Inflammatory macrophage treated with lipopolysaccharide for 4 hours (primary cell): ENCODE measurements at places on chromosomes 7 and 10.

DNA sequence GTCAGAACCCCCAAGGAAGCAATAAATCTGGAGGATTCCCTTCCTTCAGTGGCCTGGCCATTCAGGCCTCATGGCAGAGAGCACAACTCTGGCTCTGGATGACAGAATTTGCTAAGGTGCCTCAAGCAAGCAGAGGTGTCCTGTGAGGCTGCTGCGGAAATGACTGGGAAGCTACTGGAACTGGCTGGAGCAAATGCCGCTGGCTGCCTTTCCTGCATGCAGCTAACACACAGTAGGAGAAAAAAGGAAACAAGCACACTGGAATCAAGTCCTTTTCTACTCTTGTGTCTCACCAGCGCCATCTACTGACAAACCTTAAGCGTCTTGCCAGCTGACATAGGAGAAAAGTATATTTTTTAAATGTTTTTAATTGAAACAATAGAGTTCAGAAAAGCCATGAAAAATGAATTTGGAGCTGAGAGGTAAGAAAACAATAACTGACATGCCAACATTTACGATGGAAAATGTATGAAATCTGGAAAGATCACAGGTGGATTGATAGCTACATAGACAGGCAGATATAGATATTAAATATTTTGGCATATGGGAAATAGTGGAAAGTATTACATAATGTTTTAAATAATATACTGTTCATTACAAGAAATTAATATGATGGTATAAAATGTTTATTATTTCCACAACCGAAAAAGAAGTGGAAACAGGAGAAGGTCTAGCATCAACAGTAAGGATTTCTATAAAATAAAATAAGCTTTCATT is 951.6 kb downstream of the ANKRD7 start:
- DNase-seq: peak; percentile 69

- peak; percentile 54 for DNase-seq
These were observed 53.5 kb downstream of the NRF1 start for GRCh38 chr7:129665013-129665401.

- peak; percentile 64 for DNase-seq
These were observed 17.9 kb upstream of the AGK start for GRCh38 chr7:141533149-141533949.

DNA sequence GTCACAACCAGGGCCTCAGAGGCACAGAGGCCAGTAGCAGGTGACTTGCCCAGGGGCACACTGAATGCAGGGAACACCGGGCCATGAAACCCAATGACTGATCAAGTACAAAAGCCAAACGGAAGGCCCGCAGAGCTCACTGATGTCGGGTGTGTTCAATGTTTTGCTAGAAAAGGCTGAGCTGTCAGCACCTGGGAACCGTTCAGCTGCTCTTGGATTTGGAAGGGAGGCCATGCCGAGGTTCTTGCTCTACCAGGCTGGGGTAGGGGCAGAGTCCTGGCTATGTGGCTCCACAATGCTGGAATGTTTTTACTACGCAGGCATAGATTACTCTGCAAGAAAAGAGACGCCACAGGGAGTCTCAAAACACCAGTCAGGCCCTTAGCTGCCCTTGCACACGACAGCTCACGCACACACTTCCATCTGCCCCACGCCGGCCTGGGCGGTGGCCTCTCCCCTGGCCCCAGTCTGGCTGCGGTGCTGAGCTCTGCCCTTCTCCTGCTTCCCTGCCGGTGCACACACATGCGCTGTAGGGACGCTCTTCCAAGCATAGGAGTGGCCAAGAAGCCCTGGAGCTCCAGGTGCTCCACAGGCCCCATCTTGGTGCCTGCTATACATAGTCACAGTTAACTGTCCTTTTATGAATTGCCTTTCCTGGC is 79.9 kb downstream of the ZRANB1 start:
- no peak for DNase-seq

- DNase-seq: no peak
These were observed 320.5 kb upstream of the SORCS1 start for GRCh38 chr10:107485019-107485418.

GRCh38 chr7:111098011-111098925 is 7.3 kb downstream of the LRRN3 start:
- peak; percentile 54 for DNase-seq

DNA sequence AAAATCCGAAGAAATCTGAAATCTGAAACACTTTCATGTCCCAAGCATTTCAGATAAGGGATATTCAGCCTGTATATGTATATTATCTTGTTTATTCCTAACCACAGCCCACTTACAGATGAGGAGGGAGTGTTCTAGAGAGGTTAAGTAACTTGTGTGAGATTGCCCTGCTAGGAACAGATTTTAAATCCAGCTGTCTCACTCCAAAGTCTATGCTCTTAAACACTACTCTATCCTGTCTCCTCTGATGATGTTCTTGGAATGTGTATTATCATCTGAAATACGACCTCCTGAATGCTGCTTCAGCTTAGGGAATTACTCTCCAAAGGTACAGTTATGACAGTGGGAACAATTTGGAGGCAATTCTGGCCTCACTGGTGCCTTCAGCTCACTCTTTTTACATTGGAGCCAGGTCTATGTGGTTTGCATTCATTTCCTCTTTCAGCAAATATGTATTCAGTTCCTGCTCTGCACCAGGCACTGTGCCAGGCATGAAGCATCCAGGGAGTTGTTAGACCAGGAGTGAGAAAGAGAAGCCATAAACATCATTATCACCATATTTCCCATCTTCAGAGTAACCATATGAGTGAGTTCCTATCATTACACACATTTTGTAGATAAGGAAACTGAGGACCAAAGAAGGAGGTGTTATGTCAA is 70.2 kb downstream of the NOC3L start:
- no peak for DNase-seq

- DNase-seq: no peak
These were observed 888.5 kb upstream of the SORCS1 start for GRCh38 chr10:108052981-108053380.

GRCh38 chr10:103911021-103911459 is 6.9 kb downstream of the STN1 start:
- peak; percentile 16 for DNase-seq

DNA sequence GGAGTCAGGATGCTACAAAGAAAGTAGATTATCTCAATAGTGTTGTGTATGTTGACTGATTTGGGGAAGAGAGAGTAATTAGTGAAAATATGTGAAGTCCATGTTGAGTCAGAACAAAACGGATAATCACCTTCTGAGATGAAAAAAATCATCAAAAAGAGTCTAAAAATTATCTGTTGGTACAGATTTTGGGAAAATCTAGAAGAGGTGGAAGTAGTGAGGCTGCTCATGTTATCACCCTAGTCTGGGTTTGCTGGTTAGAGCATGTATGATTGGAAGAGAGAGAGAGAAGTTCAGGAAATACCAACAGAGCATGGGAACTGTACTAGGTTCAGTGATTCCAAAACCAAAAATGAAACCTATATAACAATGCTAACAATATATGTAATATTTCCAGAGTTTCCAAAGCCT is 12.3 kb downstream of the RPA3 start:
- DNase-seq: peak; percentile 72

DNA sequence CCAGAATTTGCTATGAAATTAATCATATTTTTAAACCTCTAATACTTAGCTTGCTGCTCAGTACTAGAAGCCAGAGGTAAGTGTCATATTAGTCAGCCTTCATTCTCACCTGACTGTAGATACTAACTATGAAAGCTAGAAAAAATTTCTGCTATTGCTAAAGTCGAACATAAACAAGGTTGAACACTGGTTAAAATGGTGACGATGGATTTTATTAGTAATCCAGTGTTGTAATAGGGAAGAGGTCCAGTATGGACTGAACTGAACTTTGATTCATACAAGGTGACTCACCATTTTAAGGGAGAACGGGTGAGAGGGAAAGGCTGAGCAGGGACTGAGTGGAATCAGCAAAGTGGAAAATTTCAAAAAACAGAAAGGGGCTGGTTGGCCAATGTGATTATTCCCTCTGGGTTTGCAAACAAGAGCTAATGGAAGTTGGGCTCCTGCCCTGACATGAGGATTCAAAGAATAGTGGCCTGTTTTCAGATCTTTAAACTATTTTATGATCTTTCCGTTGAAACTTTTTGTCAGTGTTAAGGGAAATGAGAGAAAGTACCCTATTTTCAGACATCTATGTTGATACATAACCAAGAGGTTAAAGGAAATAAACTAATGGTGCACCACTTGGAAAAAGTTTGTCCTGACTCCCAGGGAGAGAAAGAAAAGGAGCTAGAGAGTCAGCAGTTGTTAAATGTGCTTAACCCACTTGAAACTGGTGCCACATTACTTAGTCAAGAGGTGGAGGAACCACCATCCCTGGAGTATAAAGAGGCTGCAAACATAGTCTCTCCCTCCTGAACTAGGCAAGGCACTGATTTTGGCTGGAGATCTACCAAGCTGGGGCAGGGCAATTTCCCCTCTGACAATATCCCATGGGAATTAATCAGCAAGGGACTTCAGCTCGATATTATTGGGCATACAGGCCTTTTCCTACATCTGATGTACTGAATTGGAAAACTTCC is 15.3 kb upstream of the AKR1C1 start:
- DNase-seq: peak; percentile 44

DNA sequence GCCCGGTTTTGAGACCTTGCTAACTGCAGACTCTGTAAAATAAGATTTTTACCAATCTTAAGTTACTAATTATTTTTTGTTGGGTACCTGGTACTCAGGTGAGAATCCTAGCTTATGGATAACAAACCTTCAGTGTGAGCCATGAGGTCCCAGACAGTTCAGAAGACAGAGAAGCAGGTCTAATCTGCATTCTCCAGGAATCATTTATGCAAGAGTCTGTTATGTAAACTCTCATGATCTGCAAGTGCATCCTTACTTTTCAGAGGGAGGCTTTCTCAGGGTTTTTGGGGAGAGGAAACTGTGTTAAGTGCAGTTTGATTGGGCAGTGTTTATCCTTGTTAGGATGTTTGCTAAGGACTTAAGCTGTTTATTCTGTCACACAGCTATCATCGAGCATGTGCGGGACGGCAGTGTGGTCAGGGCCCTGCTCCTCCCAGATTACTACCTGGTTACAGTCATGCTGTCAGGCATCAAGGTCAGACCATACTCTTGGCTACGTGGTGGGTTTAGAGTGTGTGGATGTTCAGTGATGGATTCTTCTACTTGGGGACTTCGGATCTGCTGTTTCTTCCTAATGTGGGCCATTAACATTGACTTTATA is 50.2 kb downstream of the SND1 start:
- DNase-seq: no peak

DNA sequence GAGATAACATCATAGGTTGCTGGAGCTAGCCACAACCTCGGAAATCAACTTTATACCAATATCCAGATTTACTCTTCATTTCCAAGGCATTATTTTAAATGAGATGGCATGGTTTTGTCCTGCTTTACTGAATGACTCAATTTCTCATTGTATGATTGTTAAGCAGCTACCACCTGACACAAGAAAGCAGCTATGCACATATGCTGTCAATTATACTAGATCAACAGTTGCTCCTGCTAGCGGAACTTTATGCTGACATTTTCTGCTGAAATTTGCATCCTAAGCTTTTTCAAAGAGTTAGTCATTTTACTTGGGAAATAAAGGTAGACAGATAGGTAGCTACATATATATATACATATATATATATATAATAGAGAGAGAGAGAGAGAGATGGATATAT is 8.9 kb upstream of the CH25H start:
- no peak for DNase-seq

- DNase-seq: no peak
These were observed 2.7 kb downstream of the OGDH start for GRCh38 chr7:44608916-44609648.

DNA sequence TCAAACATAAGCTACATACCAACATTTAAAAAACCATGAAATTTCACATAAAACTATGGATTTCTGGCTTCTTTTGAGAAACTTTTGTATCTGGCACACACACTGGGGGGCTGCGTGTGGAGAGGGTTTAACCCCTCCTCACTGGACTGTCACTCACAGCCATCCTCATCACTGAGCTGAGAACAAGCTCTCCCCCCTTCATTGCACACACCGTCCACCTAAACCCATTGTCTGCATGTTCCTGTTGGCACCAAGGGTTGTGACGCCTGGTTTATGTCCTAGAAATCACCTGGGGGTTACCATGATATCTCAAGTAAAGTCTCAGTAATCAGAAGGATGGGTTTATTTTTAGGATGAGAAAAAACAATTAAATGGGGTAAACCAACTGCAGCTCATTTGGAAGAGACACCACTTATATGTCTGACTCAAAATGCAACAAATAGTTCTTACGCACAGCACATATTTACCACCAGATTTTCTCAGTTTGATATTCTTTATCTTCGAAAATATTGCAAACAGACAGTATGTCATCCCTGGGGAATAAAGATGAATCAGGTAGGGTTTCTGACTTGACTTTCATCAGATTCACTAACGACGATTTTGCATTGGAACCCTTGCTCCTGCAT is 218.5 kb upstream of the KLF6 start:
- DNase-seq: no peak

- no peak for DNase-seq
These were observed 35.8 kb upstream of the PRKAR1B start for GRCh38 chr7:762885-763284.

- DNase-seq: peak; percentile 13
These were observed 6.9 kb downstream of the ATP5MF start for GRCh38 chr7:99459087-99459486.

- no peak for DNase-seq
These were observed 422.4 kb downstream of the PARD3 start for GRCh38 chr10:34392641-34393170.

- DNase-seq: no peak
These were observed 8.2 kb upstream of the CLEC2L start for GRCh38 chr7:139515266-139515665.

DNA sequence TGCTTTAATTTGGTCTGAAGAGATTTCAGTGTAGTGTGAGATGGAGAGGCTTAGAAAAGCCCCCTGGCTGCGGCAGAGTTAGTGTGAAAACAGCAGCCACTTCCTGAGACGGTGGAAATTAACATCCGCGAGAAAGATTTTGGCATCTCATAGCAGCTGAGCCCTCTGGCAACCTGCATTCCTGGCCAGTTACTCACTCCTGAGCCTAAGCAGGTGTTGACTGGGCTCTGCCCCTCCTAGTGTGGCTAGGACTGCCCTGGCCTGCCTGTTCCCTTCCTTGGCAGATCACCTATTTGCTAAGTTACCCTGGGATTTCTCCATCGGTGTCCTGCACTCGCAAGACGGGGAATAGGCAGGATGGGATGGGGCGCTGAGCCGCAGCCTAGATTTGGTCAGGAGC is 57.6 kb upstream of the LMTK2 start:
- no peak for DNase-seq

DNA sequence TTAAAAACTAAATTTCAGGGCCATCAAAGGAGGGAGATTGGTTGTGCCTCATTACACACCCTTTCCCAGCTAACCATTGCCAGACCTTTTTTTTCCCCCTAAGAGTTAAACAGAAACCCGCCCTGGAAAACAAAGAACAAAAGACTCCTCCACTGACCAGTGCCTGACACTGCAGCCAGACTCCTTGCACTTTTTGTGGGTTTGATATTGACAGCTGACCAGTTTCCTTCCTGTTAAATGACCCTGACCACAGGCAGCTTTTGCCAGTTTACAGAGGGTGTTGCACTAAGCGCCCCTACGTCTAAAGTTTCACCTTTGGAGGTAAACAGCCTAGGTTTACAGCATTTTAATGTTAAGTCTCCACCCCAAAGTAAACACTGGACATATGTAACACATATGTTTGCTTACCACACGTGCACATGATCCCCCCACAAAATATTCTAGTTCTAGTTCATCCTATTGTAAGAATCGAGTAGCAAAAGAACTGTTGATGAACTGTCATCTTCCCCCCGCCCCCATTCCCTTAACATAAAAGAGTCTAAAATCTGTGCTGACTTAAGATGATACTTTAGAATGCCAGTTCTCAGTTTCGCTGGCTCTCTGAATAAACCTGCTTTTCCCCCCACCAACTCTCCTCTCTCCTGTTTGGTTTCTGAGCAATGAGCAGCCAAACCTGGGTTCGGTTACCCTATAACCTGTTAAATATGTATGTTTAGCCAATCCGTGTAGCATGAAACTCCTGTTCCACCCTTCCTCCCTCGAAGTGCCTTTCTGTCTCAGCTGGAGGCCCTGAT is 38.0 kb downstream of the FOXI2 start:
- no peak for DNase-seq
